Muscle of leg (tissue), 16 donors: ENCODE measurements at places on chromosomes 7 and 10. TPM values are rescaled to one million over a fixed set of nuclear protein-coding genes. Genes with fewer than 3 reads are reported as not detected.

The SKIDA1 gene
- total RNA-seq = 2.6 TPM

DNA sequence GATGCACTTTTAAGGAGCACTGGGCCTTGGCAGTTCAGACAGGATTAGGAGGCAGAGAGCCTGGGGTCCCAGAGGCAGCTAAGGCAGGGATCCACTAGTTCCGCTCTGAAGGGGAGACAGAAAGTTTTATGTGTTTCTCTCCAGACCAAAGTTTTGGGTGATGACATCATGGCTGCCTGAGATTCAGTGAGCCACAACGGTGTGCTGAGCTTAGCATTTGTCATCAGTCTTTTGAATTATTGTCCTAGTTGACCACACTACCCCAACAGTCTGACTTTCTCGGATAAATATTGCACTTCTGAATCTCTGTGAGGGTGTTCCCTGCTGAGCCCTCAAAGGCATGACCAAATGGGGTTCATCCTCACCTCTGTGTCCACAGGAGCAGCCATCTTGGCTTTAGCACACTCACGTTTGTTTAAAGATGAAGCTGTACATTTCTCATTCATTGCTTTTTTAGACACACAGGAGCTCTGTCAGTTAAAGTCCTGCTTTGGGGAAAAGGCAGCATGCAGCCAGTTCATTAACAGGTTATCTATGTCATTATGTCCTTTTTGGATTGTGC, 297.7 kb upstream of the LRGUK start:
- H3K27ac ChIP-seq = no peak overlapping the region
- H3K4me3 ChIP-seq = no peak overlapping the region
- no peaks in the 10 kb centered on the region for H3K27me3 ChIP-seq

DNA sequence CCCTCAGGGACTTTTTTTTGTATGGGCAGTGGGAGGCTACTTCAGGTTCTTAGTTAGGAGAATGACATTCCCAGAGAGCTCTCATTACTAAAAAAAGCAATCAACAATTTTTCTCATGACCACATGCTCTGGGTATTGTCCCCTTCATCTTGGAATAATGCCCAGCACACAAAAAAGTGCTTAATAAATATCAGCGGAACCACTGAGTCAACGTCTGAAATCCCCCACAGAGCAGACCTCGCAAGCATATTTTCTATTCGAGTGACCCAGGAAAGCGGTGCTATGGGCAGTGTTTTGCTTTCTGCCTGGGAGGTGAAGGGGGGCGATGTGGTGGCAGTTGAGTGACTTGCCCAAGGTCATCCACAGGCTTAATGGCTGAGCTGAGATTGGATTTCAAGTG, 493.4 kb upstream of the ZMIZ1 start:
- no peak overlapping the region for H3K27ac ChIP-seq
- H3K27me3 ChIP-seq = peaks cover 6% of the 10 kb centered on the region
- no peak overlapping the region for H3K4me3 ChIP-seq
- H3K4me1 ChIP-seq = peaks cover 35% of the 10 kb centered on the region
- DNase-seq = peak; percentile 32
- no peaks in the 10 kb centered on the region for H3K36me3 ChIP-seq

- H3K27me3 ChIP-seq = no peaks in the 10 kb centered on the region
- H3K4me3 ChIP-seq = no peak overlapping the region
- no peaks in the 10 kb centered on the region for H3K36me3 ChIP-seq
- no peak for DNase-seq
- no peaks in the 10 kb centered on the region for H3K4me1 ChIP-seq
These were observed 32.5 kb upstream of the SEPTIN7 start for GRCh38 chr7:35768346-35768745.

The DMBT1 gene
- total RNA-seq = under 0.01 TPM

- H3K4me3 ChIP-seq = no peak overlapping the region
- peaks cover 20% of the 10 kb centered on the region for H3K4me1 ChIP-seq
- peaks cover 11% of the 10 kb centered on the region for H3K36me3 ChIP-seq
- no peak for DNase-seq
- H3K27ac ChIP-seq = no peak overlapping the region
These were observed 114.6 kb downstream of the ABLIM1 start for GRCh38 chr10:114543456-114543855.

The RBP3 gene
- not detected for total RNA-seq

The ITPRIP gene
- total RNA-seq = 2.6 TPM

The CLRN3 gene
- 0.09 TPM for total RNA-seq

- no peak overlapping the region for H3K4me3 ChIP-seq
- H3K36me3 ChIP-seq = no peaks in the 10 kb centered on the region
- DNase-seq = no peak
- H3K4me1 ChIP-seq = peaks cover 2% of the 10 kb centered on the region
- no peak overlapping the region for H3K27ac ChIP-seq
These were observed 523.2 kb upstream of the IGFBP3 start for GRCh38 chr7:46444256-46444655.

The IDI2 gene
- not detected for total RNA-seq

DNA sequence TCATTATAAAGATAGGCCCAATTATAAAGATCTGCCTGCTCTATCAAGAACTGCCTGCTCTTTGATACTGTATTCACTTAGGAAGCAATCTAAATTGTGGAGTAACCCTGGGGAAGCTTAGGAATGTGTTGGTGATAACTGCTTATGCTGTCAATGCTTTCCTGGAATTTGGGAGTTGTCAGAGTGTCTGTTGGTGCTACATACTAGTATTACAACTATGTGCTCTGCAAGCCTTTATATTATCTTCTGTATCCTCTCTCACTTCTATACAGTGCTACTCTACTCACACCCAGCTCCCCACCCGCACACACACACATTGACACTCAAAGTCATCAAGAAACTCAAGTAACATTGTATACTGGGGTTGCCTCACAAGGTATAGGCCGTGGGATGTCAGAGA, 6.1 kb downstream of the ZNF277 start:
- H3K36me3 ChIP-seq = no peaks in the 10 kb centered on the region
- no peaks in the 10 kb centered on the region for H3K4me1 ChIP-seq
- H3K27me3 ChIP-seq = no peaks in the 10 kb centered on the region

DNA sequence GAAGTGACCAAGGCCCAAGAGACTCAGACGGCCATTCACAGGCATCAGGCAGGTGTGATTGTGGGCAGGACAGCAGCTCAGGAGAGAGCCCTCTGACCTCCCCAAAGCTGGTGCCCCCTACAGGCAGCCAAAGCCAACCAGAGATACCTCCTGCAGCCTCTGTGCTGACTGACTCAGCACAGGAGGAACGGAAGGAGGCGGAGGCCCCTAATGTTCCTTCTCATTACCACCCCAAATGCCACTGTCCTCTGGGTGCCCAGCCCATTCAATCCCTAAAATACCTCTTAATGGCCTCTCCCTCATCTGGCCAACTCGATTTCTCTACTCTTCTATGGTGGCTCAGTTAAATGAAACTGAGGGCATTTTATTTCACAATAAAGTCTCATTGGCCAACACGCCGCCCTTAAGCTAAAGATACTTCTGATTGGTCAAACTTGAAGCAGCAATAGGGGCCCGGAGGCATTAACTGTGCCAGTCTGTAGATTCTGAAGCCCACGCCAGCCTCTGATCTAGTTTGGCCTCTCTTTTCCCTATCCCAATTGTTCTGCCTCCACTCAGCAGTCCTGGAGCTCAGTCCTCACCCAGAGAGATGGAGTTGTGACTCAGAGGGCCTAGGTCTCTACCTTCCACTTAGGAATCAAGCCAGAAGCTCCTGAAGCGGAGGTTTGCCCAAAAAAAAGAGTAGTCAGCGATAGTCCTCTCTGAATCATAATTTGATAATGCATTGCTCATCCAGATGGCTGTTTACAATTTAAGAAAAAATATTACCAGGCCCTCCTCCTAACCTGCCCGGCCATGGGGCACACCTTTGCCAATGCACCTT, 1.2 kb downstream of the CYREN start:
- H3K4me1 ChIP-seq = peaks cover 42% of the 10 kb centered on the region
- peak overlapping the region; percentile 79 for H3K4me3 ChIP-seq
- DNase-seq = no peak

GRCh38 chr10:11184093-11184492, 166.4 kb downstream of the CELF2 start:
- H3K36me3 ChIP-seq = peaks cover 6% of the 10 kb centered on the region
- H3K27ac ChIP-seq = no peak overlapping the region
- H3K4me3 ChIP-seq = no peak overlapping the region

The MEIG1 gene
- 0.27 TPM for total RNA-seq

DNA sequence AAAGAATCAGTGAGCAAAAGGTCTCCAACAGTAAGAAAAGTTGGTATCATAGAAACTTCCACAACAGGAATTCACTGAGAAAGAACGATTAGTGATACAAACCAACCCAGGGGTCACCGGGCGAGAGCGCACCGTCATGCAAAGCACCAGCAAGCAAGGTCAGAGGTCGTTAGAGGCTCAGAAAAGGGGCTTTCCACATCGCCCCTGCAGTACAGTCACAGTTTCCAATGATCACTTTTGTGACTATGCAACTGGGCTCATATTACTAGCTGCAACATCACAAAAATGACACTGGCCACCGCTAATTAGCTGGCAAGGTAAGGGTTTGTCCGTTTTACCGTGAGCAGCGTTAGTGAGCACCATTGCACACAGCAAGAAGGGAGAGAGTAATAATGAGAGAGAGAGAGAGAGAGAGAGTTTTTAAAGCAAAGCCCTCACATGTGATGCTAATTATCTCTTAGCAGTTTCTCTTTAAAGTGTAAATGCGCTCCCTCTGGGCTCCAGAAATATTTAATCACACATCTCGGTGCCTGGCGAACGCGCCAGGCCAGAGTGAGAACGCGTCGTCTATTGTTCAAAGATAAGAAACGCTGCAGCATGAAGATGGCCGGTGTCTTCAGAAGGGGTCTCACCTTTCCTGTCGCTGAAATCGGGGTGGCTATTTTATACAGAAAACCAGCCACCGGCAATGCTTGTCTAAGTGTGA, 237.5 kb downstream of the DNAJB6 start:
- DNase-seq = no peak
- H3K27ac ChIP-seq = no peak overlapping the region
- H3K27me3 ChIP-seq = peaks cover 29% of the 10 kb centered on the region
- H3K4me1 ChIP-seq = no peaks in the 10 kb centered on the region

The CTTNBP2 gene
- 2.8 TPM for total RNA-seq

The COL1A2 gene
- total RNA-seq = 5,114 TPM

- H3K36me3 ChIP-seq = no peaks in the 10 kb centered on the region
- peaks cover 3% of the 10 kb centered on the region for H3K4me1 ChIP-seq
- H3K4me3 ChIP-seq = no peak overlapping the region
- DNase-seq = no peak
- H3K27me3 ChIP-seq = peaks cover 6% of the 10 kb centered on the region
These were observed 567.7 kb downstream of the TCERG1L start for GRCh38 chr10:130743751-130744271.

The MBL2 gene
- not detected for total RNA-seq

DNA sequence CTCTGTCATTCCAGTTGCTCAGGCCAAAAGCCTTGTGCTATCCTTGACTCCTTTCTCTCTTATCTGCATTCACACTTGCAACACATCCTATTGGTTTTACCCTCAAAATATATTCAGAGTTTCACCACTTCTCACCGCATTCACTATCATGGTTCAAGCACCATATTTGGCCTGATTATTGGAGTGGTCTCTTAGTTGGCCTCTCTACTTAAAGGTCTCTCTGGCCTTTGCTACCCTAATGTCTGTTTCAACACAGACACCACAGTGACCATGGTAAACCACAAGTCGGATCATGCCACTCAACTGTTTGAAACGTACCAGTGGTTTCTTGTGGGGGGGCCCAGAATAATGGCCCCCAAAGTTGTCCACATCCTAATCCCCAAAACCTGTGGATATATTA, 15.2 kb upstream of the PDZD8 start:
- H3K36me3 ChIP-seq = no peaks in the 10 kb centered on the region
- no peak for DNase-seq
- peaks cover 2% of the 10 kb centered on the region for H3K27me3 ChIP-seq
- no peak overlapping the region for H3K4me3 ChIP-seq

- H3K27ac ChIP-seq = no peak overlapping the region
- H3K36me3 ChIP-seq = no peaks in the 10 kb centered on the region
- no peaks in the 10 kb centered on the region for H3K27me3 ChIP-seq
- DNase-seq = no peak
These were observed 285.4 kb upstream of the GLI3 start for GRCh38 chr7:42522227-42522991.

DNA sequence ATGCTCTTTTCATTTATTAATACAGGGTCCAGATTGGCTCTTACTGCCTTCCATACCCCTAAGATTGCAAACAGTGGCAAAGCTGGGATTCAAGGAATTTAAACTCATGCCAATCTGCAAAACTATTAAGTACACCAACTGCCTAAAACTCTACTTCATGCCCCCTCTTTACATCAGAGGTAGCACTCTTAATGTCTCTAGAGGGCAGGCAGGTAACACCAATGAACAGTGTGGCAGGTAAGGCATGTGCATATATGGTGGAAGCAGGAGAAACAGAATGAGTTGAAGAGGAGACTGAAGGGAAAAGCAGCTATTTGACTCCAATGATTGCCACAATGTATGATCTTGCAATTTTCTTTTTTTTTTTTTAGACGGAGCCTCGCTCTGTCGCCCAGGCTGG, 156.7 kb downstream of the BTAF1 start:
- DNase-seq = no peak
- H3K4me1 ChIP-seq = no peaks in the 10 kb centered on the region
- H3K4me3 ChIP-seq = no peak overlapping the region
- no peak overlapping the region for H3K27ac ChIP-seq
- no peaks in the 10 kb centered on the region for H3K27me3 ChIP-seq

The DNAJC12 gene
- 8.5 TPM for total RNA-seq

DNA sequence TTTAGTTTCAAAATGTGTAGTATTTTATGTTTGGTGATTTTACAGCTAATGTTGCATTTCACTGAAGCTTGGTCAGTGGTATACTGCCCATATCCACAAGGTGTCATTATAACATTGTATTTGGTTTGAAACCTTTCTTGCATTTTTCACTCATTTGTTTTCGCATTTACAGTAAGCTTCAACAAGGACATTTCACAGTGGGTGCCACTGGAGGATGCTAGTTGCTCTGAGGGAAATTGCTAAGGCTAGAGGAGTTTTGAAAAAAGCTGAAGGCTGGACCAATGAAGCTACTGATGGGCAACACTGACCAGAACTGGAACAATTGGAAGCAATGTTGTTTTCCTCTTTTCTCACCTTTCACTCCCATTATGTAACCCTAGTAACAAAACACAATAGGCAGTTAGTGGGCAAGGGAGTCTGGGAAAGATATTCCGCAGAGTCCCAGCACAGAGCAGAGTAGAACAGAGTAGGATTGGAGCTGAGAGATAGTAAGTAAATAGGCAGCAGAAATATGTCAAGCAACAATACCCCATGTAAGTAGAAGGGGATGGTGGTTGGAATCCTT, 23.6 kb upstream of the SRI start:
- no peaks in the 10 kb centered on the region for H3K4me1 ChIP-seq
- H3K27me3 ChIP-seq = no peaks in the 10 kb centered on the region
- H3K4me3 ChIP-seq = no peak overlapping the region
- peak; percentile 73 for DNase-seq
- H3K27ac ChIP-seq = no peak overlapping the region

GRCh38 chr7:75533926-75534325, 41.8 kb downstream of the SPDYE5 start:
- H3K27ac ChIP-seq = no peak overlapping the region
- H3K4me3 ChIP-seq = no peak overlapping the region
- no peaks in the 10 kb centered on the region for H3K27me3 ChIP-seq
- H3K4me1 ChIP-seq = no peaks in the 10 kb centered on the region
